GOT3 (cell line): ENCODE measurements at places on chromosomes 5 and 9.

GRCh38 chr5:151047814-151048425, 27.5 kb downstream of the GPX3 start:
- DNase-seq = no peak

GRCh38 chr9:81833563-81834345, 94.5 kb upstream of the SPATA31D4 start:
- DNase-seq = no peak

DNA sequence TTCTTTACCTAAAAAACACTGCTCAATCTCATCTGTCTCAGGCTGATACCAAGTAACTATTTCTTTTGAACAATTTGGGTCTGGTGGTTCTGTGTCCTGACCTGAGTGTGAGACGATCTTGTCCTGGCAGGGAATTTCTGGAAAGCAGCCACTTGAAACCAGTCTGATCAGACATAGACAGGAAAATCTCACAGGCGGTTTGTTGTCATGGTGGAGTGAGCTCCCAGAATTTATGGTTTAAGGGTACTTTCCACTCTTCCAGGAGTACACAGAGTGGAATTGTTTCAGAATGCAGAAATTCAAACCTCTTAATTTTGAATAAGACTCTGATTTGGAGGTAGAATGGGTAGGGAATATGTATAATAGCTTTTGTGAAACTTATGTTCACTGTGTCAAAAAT, 268.2 kb downstream of the ISL1 start:
- DNase-seq = no peak

GRCh38 chr9:120259100-120259499, 320.9 kb downstream of the CDK5RAP2 start:
- no peak for DNase-seq

- DNase-seq = peak; percentile 65
These were observed 15.9 kb downstream of the ENG start for GRCh38 chr9:127838375-127839078.
